Activated CD8-positive, alpha-beta T cell treated with anti-CD3 and anti-CD28 coated beads, Interleukin-2, amount 10 ng/mL, durations not matched to agents 7 days and 5 days (primary cell): ENCODE measurements at places on chromosomes 5 and 9.
A peak's percentile ranks its signal among the peaks of the same experiment; 100 is the strongest.

GRCh38 chr9:137777761-137778160 lies 99.8 kb upstream of the CACNA1B start:
- DNase-seq: no peak

- DNase-seq: no peak
These were observed 44.1 kb upstream of the VDAC1 start for GRCh38 chr5:134048864-134049263.

DNA sequence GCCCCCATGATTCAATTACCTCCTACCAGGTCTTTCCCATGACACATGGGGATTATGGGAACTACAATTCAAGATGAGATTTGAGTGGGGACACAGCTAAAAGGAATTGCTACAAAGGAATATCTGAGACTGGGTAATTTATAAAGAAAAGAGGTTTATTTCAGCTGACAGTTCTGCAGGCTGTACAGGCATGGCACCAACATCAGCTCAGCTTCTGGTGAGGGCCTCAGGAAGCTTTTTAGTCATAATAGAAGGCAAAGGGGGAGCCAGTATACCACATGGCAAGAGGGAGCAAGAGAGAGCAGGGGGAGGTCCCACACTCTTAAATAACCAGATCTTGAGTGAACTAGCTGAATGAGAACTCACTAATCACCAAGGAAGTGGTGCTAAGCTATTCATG lies 11.2 kb upstream of the ALDOB start:
- no peak for DNase-seq

DNA sequence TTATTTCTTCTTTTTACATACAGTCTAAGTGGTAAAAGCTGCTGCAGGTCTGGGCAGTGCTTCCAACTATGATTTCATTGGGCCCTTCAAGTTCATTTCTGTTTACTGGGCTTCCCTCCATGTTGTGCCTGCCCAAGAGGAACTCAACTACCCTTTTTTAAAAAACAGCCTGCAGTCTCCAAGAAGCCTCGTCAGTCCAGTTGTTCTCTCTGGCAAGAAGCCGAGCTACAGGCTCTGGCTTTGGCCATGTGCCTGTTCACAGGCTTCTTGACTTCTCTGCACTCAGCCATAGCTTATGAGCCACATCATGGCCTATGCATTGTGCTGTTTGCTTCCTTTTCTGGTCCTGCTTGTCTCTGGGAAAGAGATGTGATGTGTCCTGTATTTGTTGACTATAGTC lies 119.7 kb upstream of the PJA2 start:
- no peak for DNase-seq

- no peak for DNase-seq
These were observed 36.5 kb downstream of the SHB start for GRCh38 chr9:38032266-38033110.

DNA sequence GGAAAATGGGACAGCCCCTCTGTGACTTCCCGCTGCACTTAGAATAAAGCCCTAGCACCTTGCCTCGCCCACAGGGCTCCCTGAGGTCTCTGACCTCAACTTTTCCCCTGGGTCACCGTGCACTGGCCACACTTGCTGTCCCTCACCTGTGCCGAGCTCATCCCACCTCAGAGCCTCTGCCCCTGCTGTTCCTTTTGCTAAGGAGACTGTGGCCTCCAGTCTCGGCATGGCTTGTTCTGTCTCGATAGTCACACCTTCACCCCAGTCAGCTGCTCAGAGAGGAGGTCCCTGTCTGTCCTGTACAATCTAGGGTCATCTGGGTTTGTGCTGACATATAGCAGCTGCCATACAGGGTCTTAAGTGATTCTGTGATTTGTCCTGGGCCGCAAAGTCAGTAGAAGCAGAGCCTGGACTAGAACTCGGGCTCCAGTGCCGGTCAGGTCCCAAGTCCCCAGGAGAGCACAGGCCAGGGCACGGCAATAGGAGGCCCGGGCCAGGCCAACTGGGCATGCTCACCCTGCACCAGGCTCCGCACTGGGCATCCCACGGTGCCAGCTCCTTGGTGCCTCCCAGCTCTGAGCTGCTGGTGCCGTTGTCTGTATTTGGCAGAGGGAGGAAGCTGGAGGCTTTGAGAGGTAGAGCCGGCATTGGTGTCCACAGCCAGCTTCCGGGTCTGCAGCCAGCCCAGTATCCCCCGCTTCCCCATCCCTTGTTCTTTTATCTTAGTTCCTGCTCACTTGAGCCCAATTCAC lies 35.2 kb downstream of the NCS1 start:
- no peak for DNase-seq

- no peak for DNase-seq
These were observed 78.5 kb downstream of the HMHB1 start for GRCh38 chr5:143890487-143890886.

DNA sequence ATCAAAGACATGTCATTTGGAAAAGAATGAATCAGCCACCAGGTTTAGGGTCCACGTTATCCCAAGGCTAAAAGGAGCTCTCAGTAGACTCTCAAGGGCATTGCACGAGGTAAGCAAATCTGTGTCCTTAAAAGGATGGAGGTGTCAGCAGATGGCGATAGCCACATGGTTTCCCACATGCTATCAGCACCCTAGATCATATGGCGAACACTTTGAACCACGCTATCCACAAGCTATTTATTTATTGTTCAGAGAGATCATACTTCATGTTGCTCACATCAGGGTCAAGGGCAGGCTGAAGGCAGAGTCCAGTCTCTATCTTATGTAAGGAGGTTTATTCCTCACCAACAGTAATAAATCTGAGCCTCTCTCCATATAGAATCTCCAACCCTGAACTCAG lies 43.7 kb downstream of the CDH6 start:
- DNase-seq: no peak

DNA sequence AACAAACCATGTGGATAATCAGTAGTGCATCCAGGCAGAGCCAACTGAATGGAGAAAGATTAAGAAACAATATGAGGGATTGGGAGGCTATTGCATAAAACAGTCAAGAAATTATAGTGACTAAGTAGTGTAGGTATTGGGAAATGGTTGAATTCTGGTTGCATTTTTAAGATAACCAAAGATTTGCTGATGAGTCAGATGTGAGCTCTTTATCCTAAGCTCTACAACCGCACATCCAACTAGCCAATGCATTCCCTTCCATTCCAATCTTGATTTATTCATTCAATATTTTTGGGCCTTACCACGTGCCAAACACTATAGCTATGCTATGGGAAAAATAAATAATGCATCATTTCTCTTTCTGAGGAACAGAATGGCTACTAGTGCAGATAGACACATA lies 524.5 kb upstream of the RGMB start:
- no peak for DNase-seq

DNA sequence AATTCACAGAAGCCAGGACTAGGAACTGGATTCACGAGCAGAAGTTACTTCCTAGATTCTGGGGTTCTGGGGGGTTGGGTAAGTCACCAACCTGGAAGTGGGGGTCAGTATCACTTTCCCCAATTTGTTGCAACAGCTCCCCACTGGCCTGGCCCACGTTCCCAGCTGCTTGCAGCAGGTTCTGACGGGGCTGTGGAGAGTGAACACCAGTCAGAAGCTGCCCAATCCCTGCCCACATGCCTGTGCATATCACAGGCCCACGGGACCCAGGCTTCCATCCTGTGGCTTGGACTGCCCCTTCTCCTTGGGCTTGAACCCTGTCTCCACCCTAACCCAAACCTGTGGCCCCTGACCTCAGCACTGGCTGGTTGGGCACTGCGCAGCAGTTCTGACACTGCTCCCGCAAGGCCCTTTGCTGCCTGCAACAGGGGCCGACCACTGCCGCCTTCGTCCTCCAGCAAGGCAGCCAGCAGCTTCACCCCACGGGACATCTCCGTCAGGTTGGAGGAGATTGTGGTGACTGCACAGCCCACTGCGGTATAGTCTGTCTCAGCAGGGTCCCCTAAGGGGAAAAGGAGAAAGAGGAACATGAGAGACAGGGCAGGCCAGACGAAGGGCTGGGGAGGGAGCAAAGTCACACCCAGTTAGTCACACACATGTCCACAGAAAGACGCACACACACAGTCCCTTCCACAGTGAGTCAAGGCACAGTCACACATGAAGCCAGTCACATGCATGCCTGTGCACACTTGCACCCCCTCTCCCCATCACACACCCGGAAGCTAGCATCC lies 13.1 kb downstream of the TLN1 start:
- no peak for DNase-seq

- no peak for DNase-seq
These were observed 109.8 kb downstream of the GALNT10 start for GRCh38 chr5:154300207-154300883.

DNA sequence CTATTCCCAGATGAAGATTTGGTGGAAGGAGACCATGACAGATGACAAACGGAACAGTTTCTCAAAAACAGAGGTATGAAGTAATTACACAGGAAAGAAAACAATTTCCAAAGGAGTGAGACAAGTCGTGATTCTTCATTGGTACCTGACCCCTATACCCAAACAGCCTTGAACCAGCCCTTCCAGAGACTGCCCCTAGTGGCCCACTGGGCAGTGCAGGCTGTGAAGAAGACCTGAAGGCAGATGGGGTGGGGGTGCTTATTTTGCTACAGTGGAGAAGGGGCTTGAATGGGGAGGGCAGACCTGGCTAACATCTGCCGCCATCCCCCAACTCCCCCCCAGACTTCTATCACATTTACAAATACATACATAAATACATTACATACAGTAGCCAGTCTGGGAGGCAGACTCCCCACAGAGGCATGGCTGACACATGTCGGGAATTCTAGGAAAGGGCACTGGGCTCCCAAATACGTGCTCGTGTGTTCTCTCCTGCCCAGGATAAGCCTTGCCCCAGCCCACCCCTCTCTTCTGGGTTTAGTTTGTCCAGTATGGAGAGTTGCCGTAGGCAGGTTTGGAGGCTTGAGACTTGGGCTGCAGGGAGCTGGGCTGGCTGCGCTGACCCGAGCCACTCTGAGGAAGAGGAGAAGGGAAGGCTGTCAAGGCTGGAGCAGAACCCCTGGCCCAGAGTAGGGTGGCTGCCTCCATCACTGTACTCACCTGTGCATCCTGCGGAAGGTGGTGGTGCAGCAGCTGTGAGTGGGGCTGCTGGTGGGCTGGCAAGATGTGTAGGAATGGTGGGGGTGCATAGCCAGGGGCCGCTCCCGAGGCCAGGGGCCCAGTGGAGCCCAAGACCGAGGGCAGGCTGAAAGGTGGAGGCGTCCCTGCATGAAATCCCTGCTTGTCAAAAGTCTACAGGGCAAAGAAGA lies 105.3 kb downstream of the UBE2R2 start:
- peak; percentile 34 for DNase-seq

DNA sequence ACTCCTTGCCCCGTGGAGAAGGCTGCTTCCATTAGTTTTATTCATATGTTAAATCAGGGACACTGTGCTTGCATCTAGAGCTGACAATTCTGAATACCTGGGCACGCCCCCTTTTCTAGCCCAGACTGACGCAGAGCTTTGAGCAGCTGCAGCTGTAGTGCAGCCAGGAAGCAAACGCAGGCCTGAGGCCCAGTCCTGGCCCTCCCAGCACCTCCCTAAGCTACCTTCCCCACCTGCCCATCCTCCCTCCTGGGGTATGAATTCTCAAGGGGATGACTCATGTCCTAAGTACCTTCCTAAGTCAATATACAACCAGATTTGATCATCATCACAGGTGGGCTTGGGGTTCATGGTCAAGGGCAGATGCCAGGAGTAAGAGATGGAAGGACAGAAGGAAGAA lies 3.5 kb downstream of the PHF19 start:
- DNase-seq: no peak

- DNase-seq: no peak
These were observed 55.0 kb downstream of the DCP2 start for GRCh38 chr5:113031557-113031956.

DNA sequence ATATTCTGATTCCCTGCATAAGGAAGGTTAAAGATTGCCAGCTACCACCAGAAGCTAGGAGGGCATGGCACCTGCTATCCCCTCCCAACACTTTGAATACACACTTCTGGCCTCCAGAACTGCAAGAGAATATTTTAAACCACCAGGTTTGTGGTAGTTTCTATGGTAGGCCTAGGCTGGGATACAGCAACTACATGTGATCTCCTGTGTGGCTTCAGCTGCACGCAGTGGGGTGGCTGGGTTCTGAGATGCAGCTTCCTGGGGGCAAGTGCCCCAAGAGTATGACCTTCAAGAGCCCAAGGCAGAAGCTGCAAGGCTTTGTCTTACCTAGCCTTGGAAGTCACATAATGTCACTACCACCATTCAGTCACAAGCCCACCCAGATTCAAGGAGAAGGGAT lies 39.6 kb downstream of the GCNT4 start:
- no peak for DNase-seq

DNA sequence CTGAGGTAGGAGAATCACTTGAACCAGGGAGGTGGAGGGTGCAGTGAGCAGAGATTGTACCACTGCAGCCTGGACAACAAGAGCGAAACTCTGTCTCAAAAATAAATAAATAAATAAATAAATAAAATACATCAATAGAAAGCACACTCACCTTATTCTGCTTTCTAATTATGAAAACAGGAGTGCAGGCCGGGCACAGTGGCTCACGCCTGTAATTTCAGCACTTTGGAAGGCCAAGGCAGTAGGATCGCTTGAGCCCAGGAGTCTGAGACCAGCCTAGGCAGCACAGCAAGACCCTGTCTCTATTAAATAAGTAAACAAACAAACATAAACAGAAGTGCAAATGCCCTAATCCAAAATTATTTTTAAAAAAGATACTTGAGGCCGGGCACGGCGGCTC lies 2.3 kb downstream of the PWWP2A start:
- no peak for DNase-seq

DNA sequence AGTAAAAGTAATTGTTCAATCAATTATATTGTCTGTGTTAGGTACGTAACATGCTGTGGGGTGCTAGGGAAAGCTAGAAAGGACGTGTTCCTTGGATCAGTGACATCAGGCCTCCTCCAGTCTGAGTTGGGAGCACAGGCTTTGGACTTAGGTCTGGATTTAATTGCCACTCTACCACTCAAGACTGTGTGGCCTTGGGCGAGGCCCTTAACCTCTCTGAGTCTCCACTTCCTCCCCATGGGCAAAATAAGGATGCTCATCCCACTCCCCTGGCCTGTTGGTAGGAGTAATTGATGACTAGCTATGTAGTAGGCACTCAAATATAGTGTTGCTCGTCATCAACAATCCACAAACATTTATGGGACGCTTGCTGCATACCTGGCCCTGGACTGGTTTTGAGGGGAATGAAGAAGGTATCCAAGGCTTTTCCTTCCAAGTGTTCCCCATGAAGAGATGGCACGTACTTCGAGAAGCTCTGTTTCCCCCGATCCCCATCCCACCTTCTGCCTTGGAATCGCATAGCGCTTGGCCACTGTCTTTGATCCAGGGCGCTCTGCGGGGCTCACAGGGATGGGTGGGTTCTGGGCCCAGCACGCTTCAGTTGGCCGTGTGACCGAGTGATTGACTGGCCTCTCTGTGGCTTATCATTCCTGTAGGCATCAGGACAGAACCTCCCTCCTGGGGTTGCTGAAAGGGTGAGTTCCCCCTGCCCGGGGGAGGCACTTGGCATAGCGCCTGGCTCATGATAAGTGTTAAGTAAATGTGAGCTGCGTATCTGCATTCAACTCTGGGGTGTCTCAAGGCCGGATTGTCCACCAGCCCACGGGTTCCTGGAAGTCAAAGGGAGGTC lies 8.1 kb downstream of the FGF18 start:
- DNase-seq: no peak
